ENCODE measurements at places on chromosomes 5 and 9.

DNA sequence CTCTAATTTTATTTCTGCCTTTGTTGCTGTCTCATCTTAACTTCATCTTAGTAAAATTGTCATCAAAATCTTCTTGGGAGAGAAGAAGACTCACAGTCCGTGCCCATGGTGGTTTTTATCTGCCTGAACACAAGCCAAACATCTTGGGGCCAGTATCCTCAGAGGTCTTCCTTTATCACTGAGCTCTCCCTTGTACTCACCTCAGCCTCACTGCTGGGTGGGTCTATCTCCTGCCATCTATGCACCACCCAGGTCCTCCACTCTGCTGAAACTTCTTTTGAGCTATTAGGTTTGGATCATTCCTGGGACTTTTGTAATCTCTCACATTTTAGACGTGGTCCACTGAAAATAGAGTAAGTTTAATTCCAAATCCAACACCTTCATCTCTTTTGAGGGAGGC is 116.3 kb upstream of the EPB41L4A start:
- no peak for DNase-seq

DNA sequence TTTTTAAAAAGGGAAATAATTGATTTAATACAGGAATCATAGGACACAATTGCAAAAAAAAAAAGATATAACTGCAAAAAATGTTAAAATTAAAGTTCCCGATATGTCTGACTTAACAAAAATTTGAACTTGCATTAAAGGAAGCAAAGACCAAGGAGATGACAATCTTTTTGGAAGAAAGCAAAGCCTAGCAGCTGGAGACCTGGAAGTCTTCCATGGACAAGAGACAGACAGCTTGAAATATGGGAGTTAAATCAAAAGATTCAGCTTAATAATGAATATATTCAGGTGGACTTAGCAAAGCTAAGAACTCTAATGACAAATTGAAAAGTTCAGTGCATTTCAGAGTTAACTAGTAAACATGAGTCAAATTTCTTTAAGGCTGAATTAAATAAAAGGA is 568.7 kb upstream of the RGMB start:
- no peak for DNase-seq

DNA sequence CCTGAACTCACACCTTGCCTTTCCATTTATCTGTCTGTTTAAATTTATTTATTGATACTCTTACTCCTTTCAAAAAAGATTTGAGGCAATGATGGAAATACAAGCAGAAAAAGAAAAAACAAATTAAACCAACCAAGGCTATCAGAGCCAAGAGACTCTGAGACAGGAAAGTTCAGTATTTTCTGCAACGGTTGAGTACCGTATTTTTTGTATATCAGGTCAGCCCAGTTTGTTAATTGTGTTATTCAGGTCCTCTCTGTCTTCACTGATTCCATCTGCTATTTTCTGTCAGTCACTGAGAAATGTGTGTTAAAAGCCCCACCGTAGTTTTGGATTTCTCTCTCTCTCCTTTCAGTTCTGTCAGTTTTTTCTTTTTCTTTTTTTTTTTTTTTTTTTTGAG is 134.5 kb upstream of the SMIM23 start:
- no peak for DNase-seq

GRCh38 chr5:176901260-176902101 is 2.3 kb upstream of the HK3 start:
- no peak for DNase-seq

GRCh38 chr5:135243556-135244285 is 155.3 kb downstream of the MACROH2A1 start:
- no peak for DNase-seq

GRCh38 chr5:180825768-180826525 is 23.3 kb upstream of the MGAT1 start:
- no peak for DNase-seq

- no peak for DNase-seq
These were observed 39.3 kb upstream of the ADRA1B start for GRCh38 chr5:159877016-159877415.

- no peak for DNase-seq
These were observed 5.3 kb upstream of the UBE2QL1 start for GRCh38 chr5:6443326-6443725.

- DNase-seq = no peak
These were observed 33.6 kb downstream of the RAB14 start for GRCh38 chr9:121168052-121168451.

DNA sequence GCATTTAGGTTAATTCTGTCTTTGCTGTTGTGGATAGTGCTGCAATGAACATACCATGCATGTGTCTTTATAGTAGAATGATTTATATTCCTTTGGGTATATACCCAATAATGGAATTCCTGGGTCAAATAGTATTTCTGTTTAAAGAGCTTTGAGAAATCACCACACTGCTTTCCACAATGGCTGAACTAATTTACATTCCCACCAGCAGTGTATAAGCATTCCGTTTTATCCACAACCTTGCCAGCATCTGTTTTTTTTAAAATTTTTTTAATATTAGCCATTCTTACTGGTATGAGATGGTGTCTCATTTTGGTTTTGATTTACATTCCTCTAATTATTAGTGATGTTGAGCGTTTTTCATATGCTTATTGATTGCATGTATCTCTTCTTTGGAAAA is 15.5 kb upstream of the TARS1 start:
- no peak for DNase-seq

- no peak for DNase-seq
These were observed 18.1 kb downstream of the VCP start for GRCh38 chr9:35054185-35054835.

DNA sequence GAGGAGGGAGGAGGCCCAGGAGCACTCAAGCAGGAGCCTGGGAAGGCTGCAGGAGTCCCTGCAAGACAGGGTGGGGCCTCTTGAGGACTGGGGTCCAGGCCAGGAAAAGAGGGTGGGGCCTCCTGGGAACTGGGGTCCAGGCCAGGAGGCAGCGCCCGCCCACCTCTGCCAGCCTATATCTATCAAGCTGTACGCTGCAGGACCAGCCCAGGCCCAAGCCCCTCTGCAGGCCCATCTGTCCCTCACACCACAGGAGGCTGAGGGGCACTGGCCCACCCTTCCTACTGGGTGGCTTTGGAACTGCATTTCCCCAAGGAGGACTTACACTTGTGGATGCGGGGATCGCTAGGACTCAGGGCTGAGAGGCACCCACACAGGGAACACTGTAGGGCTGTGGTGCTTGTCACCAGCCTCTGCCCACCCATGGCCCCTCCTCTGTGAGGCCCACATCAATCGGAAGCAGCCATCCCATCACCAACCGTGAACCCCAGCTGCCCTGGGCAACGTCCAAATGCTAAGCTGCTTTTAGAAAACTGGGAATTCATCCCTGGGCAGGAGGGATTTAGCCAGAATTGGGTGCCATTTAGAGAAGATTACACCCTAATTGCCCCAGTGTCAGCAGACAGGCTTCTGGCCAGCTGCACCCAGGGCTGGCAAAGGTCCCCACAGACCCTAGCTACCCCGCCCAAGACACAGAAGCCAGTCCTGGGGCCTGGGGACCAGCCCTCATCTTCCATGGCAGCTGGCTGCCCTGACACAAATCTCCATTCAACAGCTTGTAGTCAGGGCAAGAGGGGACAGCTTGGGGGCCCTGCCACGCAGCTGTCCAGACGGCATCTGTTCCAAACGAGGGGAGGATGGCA is 15.3 kb downstream of the BICD2 start:
- DNase-seq = peak; percentile 59

- no peak for DNase-seq
These were observed 9.6 kb upstream of the NME5 start for GRCh38 chr5:138148811-138149210.

- DNase-seq = no peak
These were observed 10.6 kb downstream of the GRIN3A start for GRCh38 chr9:101727612-101728524.

- no peak for DNase-seq
These were observed 87.5 kb downstream of the TTLL11 start for GRCh38 chr9:122005597-122005996.

DNA sequence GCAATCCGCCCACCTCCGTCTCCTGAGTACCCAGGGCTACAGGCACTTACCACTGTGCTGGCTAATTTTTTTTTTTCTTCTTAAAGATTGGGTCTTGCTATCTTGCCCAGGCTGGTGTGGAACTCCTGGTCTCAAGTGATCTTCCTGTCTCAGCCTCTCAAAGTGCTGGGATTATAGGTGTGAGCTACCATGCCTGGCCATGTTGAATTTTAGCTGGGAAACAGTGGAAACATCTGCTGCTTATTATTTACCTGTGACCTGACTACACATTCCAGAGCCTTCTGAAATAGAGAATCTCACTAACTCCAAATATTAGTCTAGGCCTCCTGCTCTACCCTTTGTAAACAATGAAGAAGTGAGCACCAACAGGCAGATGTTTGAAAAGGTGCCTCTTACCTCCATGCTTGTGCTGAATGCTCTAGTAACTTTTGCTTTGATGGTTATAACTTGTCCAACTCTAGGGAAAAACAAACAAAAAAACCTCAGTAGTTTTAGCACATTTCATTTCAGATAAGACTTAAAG is 22.5 kb downstream of the ACOT12 start:
- DNase-seq = no peak

- no peak for DNase-seq
These were observed 10.6 kb downstream of the NDFIP1 start for GRCh38 chr5:142119051-142119625.

- DNase-seq = no peak
These were observed 17.0 kb upstream of the CYFIP2 start for GRCh38 chr5:157248821-157249470.

DNA sequence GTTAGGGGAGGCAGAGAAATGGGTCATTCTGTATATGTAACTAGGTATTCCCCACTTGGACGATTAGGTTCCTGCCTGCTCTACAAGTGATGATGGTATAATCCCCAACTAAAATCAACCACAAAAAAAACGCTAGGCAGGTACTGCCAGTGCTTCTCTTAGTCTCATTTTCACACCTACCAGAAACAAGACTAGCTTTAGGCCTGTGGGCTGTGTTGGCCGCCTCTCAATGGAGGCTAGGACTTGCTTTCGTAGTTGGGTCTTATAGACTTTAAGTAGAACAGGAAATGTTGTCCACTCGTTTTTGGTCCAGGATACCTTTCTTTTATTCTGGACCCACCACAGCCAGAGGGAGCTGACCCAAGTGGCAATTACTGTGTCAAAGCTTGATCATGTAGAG is 111.8 kb downstream of the UNC13B start:
- no peak for DNase-seq

- no peak for DNase-seq
These were observed 86.7 kb downstream of the GPR21 start for GRCh38 chr9:123120131-123120530.

- DNase-seq = no peak
These were observed 44.9 kb downstream of the HMGCS1 start for GRCh38 chr5:43268188-43268820.

DNA sequence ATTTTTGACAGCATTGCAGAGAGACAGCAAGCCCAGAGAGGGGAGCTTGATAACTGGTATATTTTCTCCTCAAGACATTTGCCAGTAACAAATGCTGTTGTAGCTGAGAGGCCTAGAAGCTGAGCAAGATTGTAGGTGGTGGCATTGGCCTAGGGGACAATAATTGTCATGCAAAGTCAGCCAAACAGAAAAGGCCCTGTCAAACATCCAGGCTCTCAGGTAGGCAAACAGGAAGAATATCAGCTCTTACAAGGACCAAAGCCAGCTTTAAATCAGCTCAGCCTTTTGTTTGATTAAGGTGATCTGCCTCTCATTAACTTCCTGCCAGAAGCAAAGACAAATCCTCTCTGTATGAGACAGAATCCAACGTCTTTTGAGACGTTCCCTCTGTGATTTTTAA is 29.7 kb upstream of the BARX1 start:
- DNase-seq = no peak

DNA sequence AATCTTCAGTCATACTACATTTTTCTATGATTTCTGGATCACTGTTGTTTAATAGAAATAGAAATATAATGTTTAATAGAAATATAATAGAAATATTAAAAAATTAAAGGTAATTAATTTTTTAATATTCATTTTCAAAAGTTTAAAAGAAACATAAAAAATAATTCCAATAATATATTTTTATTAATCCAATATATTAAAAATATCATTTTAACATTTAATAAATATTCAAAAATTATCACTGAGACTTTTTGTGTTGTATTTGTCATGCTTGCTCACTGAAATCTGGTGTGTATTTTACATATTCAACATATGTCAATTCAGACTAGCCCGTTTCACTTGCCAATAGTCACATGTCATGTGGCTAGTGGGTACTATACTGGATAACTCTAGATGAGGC is 80.6 kb upstream of the SLCO6A1 start:
- no peak for DNase-seq

DNA sequence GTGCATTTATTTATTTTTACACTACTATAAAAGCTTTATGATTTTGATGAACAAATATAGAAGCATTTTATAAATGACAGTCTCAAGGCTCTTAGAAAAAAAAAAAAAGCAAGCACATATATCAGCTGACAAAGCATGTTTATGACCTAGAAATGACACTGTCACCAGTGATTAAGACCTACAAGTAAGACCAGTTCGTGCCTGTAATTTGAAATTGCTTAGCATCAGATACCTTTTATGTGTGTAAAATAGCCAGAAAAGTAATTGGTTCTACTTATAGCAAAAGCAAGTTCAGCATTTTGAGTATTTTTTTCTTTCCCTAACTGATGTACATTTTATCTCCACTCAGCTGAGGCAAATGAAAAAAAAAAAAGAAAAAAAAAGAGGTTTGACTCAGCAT is 808.4 kb downstream of the CDH18 start:
- DNase-seq = no peak

GRCh38 chr5:81679885-81680284 is 71.0 kb downstream of the SSBP2 start:
- DNase-seq = no peak

- DNase-seq = no peak
These were observed 203.6 kb downstream of the GABRB2 start for GRCh38 chr5:161342886-161343285.

GRCh38 chr9:70551396-70551795 is 136.9 kb upstream of the KLF9 start:
- DNase-seq = no peak

DNA sequence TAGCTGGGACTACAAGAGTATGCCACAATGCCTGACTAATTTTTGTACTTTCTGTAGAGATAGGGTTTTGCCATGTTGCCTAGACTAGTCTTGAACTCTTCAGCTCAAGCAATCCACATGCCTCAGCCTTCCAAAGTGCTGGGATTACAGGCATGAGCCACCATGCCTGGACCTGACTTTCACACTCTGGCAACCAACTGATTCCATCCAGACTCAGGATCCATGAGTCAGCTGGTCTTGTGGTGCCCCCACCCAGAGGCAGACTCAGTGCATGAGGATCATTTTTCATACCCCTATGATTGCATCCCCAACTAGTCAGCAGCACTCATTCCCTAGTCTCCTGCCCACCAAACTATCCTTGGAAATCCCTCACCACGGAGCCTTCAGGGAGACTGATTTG is 375.9 kb downstream of the ANXA1 start:
- no peak for DNase-seq
